Activated T-cell treated with anti-CD3 and anti-CD28 coated beads, Interleukin-2, amount 50 U/mL, for 4 hours (primary cell): ENCODE measurements at places on chromosomes 16 and 17.

DNA sequence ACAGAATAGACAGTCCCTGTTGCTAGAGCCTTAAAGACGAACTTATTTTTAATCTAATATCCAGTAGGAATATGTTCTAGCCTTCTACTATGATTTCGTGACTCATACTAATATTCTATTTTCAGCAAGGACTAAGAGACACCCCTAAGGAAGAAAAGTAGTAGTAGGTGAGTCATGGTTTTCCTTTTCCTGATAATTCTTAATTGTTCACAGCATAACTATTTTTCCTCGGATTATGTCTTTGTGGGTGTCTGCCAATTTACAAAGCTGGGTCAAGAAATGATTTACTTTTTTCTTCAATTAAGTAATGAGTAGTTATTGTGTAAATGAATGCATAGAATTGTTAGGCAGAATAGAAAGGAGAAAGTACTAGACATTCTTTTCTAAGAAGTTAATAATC is 292.2 kb downstream of the TOX3 start:
- no peak for DNase-seq

DNA sequence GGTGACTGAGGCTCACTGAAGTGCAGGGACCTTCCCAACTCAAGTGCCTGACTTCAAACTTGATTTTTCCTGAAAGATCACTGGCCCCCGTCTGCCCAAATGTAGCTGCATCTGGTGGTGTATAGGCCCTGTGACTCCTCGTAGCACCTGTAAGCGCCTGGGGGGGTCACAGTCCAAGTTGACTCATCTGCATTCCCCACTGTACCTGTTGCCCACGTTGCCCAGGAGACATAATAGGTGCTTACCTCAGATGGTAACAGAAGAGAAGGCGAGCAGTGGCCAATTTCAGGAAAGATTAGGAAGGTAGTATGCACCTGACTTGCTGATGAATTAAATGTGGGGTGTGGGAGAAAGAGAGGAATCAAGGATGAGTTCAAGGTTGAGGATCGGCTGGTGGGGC is 44.1 kb upstream of the EMP2 start:
- DNase-seq, result no peak

- no peak for DNase-seq
Measured at GRCh38 chr16:79391395-79391794, 209.1 kb downstream of the MAF start.

- no peak for DNase-seq
Measured at GRCh38 chr16:74700116-74700437, 585 bp downstream of the MLKL start.

DNA sequence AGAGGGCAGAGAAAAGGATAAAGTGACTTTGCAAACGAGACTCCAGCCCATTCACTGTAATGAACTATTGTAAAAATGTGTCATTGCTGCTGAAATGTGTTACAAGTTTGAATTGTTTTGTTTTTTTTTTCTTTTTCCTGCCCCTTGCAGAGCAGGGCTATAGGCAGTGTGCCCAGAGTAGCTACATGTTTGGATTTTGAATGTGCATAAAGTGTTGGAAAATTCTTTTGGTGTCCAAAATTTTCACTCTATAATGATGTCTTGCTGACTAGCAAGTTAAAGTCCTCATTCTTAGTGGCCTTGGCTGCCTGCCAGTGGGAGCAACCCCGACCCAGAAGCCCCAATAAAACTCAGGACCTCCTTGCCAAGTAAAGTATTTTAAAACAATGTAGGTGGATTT is 66.5 kb downstream of the IGF2BP1 start:
- DNase-seq, result no peak

GRCh38 chr17:67244431-67245072 is 444 bp downstream of the HELZ start:
- no peak for DNase-seq

DNA sequence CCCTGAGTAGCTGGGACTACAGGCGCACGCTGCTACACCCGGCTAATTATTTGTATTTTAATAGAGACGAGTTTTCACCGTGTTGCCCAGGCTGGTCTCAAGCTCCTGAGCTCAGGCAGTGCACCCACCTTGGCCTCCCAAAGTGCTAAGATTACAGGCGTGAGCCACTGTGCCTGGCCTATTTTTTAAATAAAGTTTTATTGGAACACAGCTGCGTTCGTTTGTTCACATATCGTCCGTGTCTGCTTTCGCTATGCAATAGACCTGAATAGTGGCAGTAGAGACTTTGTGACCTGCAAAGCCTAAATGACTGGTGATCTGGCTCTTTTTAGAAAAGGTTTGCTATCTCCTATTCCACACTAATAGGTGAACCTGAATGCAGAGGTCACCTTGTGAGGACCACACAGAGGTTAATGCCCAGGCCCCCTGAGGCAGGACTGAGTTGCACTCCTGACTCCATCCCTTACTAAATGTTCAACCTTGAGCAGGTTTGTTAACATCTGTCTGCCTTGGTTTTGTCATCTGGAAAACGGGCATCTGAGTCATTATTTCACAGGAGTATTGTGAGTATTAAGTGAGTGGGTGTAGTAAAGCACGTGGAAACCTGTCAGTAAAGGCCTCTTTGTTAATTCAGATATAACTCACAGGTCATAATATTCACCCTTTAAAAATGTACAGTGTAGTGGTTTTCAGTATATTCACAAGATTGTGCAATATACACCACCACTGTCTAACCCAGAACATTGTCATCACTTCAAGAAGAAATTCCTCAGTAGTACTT is 157.5 kb upstream of the CACNG5 start:
- DNase-seq, result no peak

- DNase-seq, result no peak
Measured at GRCh38 chr17:13182854-13183253, 165.0 kb upstream of the ELAC2 start.

- no peak for DNase-seq
Measured at GRCh38 chr16:13510425-13511151, 409.4 kb upstream of the ERCC4 start.

DNA sequence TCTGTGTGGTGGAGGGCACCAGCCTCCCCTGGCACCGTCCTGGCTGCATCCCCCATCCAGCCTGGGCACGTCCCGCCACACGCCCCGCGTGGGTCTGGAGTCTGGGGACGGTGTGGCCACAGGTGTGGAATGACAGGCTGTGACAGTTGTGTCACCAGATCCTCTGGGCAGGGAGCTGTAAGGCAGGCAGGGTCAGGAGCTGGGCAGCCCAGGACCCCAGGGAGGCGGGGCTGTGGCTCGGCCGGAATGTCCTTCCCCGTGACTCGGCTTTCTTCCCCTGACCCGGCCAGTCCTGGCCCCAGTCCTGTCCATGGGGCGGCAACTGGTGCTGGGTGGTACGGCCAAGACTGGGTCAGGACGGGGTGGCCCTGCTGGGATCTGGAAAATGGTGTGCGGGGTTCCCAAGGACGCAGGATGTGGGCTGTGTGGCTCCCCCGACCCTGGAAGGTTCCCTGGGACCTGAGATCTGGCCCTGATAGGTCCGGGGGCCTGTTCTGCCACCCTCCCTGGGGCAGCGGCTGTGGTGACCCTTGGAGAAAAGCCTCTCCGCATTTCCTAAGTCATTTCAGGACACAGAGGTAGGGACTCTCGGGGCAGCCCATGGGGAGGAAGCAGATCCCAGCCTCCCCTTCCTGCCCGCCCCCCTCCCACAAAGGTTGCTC is 3.3 kb upstream of the SLC16A3 start:
- DNase-seq, result no peak

DNA sequence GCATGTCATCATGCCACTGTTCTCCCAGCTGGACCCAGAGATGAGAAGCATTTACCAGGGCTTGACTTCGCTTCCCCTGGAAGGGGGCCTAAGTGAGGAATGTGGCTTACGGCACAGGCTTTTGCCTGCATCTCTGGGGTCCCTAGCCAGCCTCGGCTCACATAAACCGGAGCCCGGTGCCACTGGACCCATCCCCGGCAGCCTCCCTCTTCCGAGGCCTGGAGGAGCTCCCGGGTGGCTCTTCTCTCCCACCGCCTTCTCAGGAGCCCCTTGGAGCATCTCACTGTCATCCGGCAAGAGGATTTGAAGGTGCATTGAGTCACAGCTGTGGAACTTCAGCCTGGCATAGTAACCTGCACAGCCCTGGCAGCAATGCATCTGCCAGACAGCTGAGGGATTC is 29.9 kb upstream of the TBX2 start:
- no peak for DNase-seq

GRCh38 chr17:8041249-8041928 is 2.5 kb downstream of the ALOX15B start:
- no peak for DNase-seq

GRCh38 chr17:49762151-49762941 is 1.6 kb downstream of the FAM117A start:
- no peak for DNase-seq

DNA sequence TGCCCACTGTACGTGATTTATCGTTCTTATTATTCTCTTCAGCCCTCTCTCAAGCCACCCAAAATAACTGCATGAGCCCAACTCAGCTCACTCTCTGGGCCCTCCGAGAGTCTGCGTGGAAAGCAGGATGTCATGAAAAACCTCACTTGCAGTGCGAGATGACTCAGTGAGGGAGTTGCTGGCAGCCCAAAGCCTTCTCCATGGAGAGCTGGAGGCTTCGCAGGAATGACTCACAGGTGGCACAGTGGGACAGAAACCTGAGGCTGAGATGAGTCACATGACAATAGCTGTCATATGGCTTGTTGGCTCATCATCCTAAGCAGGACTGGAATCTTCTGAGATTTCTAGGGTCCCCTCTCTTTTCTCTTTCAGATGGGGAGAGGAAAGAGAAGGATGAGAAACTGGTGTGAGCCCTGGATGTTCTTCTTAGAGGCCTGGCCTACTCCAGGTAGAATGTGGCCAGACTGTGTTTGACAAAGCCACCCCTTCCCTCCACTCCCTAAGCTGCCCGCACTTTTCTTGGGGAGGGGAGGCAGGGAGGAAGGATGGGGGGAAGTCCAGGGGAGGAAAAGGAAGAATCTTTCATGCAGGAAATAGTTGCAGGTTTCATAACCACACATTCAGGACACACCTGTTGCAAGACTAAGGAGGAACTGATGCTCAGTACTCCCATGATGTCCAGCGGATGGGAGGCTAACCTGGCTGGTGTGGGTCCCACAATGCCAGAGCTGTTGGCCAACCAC is 160.6 kb upstream of the RPL38 start:
- no peak for DNase-seq

DNA sequence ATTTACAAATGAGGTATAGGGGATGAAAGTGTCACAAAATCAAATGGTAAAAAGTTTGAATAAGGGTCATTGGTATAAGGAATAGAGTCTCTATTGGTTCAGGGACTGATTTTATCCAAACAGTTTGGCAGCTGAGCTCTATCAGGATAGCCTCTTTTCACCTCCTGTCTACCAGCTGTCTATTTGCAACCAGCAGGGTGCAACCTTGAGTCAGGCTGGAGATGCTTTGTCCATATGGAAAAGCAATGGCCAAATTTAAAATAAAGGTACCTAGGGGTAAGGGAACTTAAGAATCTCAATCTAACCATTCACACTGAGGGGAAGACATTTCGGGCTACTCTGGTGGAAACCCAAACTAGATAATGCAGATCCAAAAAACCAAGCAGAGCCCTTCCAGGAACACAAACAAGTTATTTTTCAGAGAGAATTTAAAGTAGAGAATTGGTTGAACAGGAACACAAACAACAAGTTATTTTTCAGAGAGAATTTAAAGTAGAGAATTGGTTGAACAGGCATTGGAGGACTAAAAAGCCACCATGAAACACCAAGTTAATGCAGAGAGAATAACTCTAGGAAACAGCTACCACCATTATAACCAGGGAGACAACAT is 12.6 kb upstream of the CA10 start:
- DNase-seq, result no peak

GRCh38 chr17:49964769-49965523 is 4.0 kb upstream of the DLX4 start:
- peak; percentile 24 for DNase-seq

GRCh38 chr17:36808180-36808661 is 129.1 kb upstream of the LHX1 start:
- no peak for DNase-seq

GRCh38 chr17:17565471-17566339 is 25.8 kb downstream of the PEMT start:
- DNase-seq, result no peak

- peak; percentile 57 for DNase-seq
Measured at GRCh38 chr17:49575679-49576087, at the start of gene NXPH3. TSS of gene NXPH3 (plus strand) at chr17:49575871. CDS start at chr17:49576220, 349 bp downstream.

DNA sequence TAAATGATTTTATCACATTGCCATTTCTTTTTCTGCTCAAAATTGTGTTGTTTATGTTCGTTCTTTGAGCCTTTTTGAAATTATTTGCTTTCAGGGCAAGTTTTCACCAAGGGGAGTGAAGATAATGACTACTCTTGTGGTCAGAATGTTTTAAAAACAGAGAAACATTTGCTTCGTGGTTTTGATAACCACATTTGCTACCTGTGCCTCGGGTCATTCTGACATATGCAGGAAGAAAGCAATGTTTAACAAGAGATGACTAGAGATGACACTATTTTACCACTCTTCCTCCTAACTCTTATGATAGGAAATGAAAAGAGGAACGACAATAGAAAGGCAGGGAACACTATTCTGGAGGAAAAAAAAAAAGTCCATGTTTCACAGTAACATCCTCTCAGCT is 1496.5 kb upstream of the GOT2 start:
- DNase-seq, result no peak

- no peak for DNase-seq
Measured at GRCh38 chr16:5837007-5837670, 739.5 kb upstream of the EEF2KMT start.

- no peak for DNase-seq
Measured at GRCh38 chr17:30337393-30337999, 3.6 kb upstream of the TMIGD1 start.

DNA sequence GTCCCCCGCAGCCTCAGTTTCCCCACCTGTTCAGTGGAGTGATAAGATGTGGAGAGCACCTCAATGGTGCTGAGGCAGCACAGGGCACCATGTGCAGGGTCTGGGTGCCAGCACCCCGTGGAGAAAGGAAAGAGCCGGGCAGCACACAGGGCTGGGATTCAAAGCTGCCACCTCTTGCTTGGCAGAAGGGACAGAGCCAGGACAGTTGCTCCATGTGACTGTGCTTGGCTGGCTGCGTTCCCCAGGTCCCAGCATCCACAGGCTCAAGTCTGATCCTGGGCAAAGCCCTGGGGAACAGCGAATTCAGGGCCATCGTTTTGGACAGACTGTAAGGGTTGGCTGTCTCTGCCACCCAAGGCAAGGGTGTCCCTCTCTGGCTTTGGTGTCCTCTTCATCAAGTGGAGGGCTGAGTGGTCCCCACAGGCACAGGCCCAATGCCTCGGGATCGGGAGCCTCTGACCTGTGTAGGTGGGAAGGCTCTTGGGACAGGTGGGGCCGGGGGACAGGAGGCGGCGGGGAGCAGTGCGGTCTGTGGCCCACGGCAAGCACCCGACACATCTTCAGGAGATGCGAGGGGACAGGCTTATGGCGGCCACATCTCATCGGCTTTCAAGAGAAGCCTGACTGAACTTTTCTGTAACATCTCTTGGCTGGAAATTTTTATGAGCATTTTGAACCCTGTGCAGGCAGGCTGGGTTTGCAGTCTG is 8.5 kb downstream of the ZNF469 start:
- DNase-seq, result no peak

DNA sequence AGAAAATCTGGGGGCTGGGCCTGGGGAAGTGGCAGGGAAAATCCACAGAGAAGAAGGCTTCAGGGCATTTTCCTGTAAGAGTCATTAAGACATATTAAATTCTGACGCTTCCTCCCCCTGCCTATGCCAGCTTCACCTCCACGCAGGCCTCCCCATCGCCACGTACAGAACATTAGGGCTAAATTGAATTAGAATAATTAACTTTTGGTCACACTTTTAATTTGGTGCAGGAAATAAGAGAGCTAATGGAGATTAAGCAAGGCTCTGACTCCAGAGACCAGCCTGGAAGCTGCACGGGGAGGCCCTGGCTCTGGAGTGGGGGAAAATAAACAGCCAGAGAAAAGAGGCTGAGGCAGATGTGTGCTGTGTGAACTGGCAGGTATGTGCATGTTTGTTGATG is 148.0 kb downstream of the CCT6B start:
- DNase-seq, result no peak

- DNase-seq, result no peak
Measured at GRCh38 chr17:43952351-43952723, 1.4 kb downstream of the PYY start.
